ENCODE measurements at places on chromosomes 16 and 17.

DNA sequence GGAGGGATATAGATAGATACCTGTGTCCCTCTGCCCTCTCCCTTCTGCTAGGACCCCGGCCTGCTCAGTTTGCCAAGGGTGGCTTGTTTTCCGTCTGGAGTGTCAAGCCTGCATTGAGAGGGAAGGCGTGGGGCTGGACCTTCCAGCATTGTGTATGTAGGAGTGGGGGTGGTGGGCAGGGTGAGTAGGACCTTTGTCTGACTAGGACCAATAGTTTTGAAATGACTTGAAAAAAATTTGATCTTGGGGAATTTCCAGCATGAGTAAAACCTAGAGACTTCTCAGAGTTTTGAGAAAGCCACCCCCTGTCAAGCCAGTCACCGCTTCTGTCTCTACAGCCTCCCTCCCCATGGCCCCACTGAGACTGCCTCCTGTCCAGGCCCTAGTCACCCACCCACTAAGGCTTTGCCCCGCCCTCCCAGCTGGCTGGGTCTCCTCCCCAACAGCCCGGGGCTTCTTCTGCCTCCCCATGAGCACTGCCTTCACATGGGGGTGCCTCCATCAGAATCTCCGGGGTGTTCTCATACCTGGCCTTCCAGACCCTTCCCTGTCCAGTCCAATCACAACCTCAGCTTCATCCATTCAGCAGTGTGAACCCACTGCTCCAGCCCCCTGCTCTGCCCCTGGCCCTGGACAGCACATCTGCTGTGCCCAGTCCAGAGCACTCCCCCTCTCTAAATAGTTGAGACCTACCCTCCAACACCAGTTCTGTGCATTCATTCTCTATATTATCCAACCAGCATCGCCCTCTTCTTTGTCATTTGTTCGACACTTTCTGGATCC, 207.0 kb downstream of the MSI2 start:
- peak; percentile 81 for DNase-seq

DNA sequence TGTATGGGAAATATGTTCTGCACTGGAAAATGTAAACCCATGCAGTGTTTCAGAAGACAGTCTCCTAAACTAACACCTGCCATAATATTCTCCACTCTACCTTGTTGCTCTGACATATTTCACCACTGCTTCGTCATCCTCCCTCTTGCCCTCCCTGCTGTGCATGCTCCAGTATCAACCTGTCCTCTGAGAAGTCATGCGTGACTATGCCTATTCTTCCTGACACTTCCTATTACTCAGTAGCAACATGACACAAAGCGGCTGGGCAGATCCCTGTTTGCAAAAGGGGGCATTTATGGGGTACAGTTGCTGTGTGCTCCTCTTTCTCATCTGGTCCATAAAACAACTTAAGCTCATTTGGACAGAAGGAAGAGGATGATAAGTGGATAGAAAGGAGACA, 805.6 kb upstream of the EEF2KMT start:
- DNase-seq = peak; percentile 66

DNA sequence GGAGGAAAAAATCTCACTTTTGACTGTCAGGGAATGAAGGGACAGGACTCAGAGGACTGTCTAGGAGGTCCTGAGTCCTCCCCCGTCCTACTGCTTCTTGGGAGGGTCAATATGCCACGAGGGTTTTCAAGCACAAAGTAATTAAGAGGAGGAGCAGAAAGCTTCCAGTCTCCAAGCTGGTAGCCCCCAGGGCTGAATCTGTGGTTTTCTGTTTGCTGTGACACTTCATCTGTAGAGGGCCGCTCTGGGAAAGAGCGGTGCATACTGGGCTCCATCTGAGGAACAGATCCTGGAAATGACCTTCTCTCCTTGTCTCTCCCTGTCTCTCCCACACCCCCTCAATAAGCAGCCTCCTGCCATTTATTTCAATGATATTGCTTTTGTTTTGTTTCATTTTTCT, 180.1 kb upstream of the SDK2 start:
- DNase-seq = no peak

GRCh38 chr17:50026837-50027171, 29.1 kb upstream of the ITGA3 start:
- DNase-seq = peak; percentile 92

- DNase-seq = peak; percentile 21
These were observed 2.7 kb downstream of the MPRIP start for GRCh38 chr17:17044846-17045561.

GRCh38 chr16:60107437-60107836, 1373.3 kb upstream of the GOT2 start:
- no peak for DNase-seq

- DNase-seq = no peak
These were observed 42.9 kb downstream of the GAS7 start for GRCh38 chr17:10155371-10156076.
